ENCODE measurements at places on chromosomes 3 and 15.

- peaks cover 5% of the 10 kb centered on the region for H3K4me1 ChIP-seq
- no peaks in the 10 kb centered on the region for H3K36me3 ChIP-seq
- no peak overlapping the region for H3K27ac ChIP-seq
- DNase-seq = no peak
Observed at GRCh38 chr15:60801395-60801794, 322.5 kb upstream of the ICE2 start.

- peaks cover 44% of the 10 kb centered on the region for H3K4me1 ChIP-seq
- peak overlapping the region; percentile 91 for H3K27ac ChIP-seq
- no peaks in the 10 kb centered on the region for H3K36me3 ChIP-seq
- peak overlapping the region; percentile 85 for H3K4me3 ChIP-seq
- H3K27me3 ChIP-seq = no peaks in the 10 kb centered on the region
Observed at GRCh38 chr3:110773413-110773954, 298.1 kb upstream of the NECTIN3 start.

GRCh38 chr3:114223143-114223542, 14.2 kb downstream of the ZNF80 start:
- H3K27ac ChIP-seq = no peak overlapping the region
- no peak for DNase-seq
- no peaks in the 10 kb centered on the region for H3K36me3 ChIP-seq
- no peak overlapping the region for H3K4me3 ChIP-seq

GRCh38 chr15:74167891-74168331, 5.6 kb upstream of the ISLR start:
- no peaks in the 10 kb centered on the region for H3K36me3 ChIP-seq
- no peak for DNase-seq
- H3K27ac ChIP-seq = no peak overlapping the region
- H3K27me3 ChIP-seq = peaks cover 16% of the 10 kb centered on the region
- H3K4me1 ChIP-seq = peaks cover 41% of the 10 kb centered on the region
- H3K4me3 ChIP-seq = no peak overlapping the region

DNA sequence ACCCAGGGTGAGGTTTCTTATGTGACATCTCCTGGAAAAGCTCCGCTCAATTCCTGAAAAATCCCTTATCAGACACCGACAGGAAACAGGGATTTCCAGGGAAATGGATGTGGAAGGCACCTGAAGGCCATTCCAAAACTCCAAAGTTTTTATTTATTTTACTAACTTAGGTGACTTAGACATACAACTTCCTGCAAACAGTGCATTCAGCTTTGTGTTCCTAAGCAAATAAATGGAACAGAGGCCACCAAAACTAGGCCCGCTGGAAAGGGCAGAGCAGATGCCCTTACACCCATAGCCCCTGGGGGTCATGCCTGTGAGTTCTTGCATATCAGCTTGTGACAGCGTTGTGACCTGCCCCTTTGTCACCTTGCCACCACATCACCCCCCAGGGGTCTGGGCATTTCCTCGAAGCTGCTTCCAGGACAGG, 239.4 kb downstream of the XXYLT1 start:
- no peak overlapping the region for H3K4me3 ChIP-seq
- no peak for DNase-seq
- peaks cover 17% of the 10 kb centered on the region for H3K4me1 ChIP-seq
- H3K27ac ChIP-seq = no peak overlapping the region

DNA sequence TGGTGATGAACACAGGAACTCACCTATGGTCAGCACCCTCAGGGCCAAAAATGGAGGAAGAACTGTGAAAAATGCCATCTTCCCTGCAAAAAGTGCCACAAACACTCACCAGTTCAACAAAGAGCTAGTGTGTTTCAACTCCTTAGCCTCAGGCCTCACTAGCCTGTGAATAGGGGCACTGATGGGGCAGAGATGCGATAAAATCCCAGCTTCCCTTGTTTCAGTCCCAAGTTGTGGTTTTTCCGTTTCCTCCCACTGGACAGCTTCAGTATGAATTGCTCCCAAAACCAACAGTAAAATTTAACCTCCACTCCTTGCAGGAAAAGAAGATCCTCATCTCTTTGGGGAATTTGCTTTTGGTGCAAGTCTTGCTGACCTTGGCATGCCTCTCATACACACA, 117.4 kb upstream of the ADAMTS9 start:
- H3K27ac ChIP-seq = peak overlapping the region; percentile 87
- H3K4me1 ChIP-seq = peaks cover 21% of the 10 kb centered on the region
- no peak overlapping the region for H3K4me3 ChIP-seq

DNA sequence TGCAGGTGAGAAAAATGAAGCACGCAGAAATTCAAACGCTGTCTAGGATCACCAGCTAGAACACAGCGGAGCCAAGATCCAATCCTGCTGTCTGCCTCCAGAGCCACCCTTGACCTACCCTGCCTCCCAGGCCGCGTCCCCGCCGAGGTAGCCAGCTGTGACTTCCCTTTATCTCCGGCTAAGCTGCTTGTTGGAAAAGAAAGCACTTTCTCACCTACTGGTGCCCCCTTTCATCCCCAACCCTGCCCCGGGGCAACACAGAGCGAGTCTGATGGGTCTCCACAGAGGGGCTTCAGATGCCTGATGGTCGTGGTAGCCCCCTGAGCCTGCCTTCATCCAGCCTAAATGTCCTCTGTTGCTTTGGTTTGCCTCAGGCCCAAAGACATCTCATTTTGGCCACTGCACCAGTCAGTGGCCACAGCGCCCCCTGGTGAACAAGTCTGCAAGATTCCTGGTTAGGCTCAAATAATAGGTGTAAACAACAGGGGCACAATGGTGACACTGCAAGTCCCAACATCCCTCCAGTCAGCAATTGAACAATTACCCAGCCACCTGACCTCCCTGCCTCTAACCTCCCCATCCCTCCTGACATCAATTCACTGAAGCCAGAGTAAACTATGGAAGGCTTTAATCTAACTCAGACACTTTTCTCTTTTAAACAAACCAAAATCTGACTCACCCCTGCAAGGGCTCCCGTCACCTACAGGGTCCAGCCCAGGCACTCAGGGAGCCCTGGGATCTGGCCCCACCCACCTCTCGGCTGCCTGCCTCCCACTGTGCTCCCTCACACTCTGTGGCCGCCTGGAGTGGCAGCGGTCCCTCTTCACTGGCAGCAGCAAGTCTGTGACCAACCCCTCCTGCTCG, 27.3 kb upstream of the BCL2L10 start:
- peaks cover 9% of the 10 kb centered on the region for H3K4me1 ChIP-seq
- H3K27me3 ChIP-seq = no peaks in the 10 kb centered on the region
- H3K4me3 ChIP-seq = no peak overlapping the region
- H3K36me3 ChIP-seq = peaks cover 5% of the 10 kb centered on the region

DNA sequence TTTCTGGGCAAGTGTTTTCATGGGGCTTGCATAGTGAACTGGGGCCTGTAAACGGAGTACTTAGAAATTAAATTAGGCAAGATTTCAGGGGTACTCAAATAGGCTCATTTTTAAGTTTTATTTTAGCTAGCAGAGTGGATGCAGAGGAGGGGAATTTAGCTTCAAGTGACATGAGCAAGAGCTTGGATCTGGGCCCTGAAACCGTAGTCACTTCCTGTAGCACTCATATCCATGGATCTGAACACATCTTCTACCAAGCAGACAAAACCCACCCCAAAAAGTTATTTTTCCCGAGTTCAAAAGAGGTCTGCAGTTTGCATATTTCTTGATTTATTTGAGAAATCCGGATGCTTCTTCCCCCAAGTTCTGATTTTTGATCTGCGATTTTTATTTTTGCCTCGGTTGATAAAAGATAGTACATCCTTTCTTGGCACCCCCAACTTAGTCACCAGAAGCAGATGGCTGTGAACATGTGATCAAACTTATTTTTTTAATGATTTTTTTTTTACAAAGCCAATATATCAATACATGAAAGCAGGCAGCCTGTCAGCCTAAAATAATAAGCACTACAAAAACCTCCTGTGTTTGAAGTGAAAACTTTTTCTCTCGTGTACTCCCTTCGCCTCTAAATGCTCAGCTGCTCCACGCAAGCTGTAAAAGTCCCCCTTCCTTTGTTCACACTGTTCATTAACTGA, 36.6 kb upstream of the STT3B start:
- no peak overlapping the region for H3K4me3 ChIP-seq
- H3K27me3 ChIP-seq = no peaks in the 10 kb centered on the region
- peaks cover 3% of the 10 kb centered on the region for H3K36me3 ChIP-seq
- no peak overlapping the region for H3K27ac ChIP-seq

- H3K27me3 ChIP-seq = no peaks in the 10 kb centered on the region
- no peaks in the 10 kb centered on the region for H3K36me3 ChIP-seq
- no peaks in the 10 kb centered on the region for H3K4me1 ChIP-seq
Observed at GRCh38 chr3:46998121-46998851, 18.8 kb downstream of the NBEAL2 start.

DNA sequence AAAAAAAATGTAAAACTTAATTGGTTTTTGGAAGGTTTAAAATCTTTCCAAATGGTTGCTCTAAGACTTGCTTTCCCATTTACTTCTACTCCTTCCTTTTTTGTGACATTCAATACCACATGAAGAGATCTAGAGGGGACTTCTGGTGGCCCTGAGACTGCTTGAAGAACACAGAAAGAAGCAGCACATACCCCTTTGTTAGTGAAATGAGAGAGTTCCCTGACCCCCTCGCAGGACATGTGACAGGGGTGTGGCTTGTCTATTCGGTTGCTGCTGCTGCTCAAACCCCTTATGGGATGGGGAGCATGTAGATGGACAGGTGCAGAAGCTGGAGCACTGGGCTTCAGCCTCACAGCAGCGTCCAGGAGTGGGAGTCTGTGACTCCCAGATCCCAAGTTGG, 71.0 kb downstream of the ZMAT3 start:
- H3K27ac ChIP-seq = no peak overlapping the region

DNA sequence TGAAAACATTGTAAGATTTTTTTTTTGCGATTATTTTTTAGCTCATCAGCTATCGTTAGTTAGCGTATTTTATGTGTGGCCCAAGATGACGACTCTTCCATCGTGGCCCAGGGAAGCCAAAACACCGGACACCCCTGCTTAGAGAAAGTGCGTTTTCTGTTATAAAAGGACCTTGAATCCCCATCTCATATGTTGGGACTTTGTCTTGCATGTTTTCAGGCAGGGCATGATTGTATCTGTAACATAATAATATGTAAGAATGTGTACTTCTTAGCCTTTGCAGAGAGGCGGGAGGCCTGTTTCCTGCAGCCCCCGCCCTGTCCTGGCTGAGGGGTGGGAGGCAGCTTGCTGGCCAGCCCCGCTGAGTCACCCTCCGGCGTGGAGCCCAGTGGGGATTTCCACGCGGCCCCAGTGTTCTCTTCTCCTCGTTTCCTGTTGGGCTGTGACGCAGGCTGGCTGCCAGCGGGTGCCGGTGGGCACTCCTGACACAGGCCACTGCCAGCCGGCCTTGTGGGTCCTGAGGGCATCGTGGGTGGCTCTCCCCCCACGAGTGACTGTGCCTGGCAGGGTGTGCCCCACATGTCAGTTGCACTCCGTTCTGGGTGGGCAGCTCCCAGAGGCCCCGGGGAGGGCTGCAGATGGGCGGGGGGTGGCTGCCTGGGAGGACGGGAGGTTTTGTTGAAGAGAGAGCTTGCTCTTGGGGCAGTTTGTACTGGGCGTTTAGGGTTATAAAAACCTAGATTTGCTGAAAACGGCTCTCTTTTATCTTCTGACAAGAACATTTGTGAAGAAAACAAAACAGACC, 55.6 kb downstream of the SMAD3 start:
- DNase-seq = no peak
- H3K4me1 ChIP-seq = peaks cover 52% of the 10 kb centered on the region
- H3K27ac ChIP-seq = peak overlapping the region; percentile 77
- H3K4me3 ChIP-seq = no peak overlapping the region

Measured in neural crest cell (in vitro differentiated cells).